ENCODE measurements at places on chromosomes 1 and 21.

- DNase-seq = no peak
Measured at GRCh38 chr1:202105571-202106339, 17.0 kb upstream of the GPR37L1 start.

DNA sequence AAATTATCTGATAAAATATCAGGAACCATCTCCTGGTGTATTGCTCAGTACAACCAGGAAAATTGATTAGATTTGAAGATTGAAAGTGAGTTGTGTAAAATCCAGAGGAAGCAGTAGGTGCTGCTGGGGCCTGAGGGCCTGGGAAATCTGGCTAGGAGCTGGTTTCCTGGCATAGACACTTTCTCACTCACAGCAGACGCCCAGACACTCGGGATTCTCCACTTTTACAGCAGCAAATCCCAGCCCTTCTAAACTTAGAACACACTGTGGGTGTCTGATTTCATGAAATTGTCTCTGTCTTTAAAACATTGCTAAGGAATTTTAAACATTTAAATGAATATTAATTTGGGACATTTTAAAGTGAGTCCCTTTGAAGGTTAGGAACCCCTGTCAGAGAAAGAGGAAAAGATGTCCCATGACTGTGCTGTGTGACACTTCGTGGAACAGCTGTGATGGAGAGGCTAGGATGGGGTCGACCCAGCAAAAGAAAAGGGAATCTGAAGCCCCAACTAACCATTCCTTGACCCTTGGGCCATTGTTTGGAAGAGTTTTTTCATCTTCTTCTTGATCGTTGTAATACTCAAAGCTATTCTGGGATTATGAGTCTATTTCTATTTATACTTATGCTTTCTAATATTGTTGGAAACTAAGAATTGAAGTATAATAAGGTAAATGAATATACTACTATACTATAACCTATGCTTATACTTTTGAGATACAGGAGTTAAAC, 49.0 kb upstream of the VAMP3 start:
- no peak for DNase-seq

- DNase-seq = no peak
Measured at GRCh38 chr1:204882479-204882878, 11.8 kb downstream of the NFASC start.

DNA sequence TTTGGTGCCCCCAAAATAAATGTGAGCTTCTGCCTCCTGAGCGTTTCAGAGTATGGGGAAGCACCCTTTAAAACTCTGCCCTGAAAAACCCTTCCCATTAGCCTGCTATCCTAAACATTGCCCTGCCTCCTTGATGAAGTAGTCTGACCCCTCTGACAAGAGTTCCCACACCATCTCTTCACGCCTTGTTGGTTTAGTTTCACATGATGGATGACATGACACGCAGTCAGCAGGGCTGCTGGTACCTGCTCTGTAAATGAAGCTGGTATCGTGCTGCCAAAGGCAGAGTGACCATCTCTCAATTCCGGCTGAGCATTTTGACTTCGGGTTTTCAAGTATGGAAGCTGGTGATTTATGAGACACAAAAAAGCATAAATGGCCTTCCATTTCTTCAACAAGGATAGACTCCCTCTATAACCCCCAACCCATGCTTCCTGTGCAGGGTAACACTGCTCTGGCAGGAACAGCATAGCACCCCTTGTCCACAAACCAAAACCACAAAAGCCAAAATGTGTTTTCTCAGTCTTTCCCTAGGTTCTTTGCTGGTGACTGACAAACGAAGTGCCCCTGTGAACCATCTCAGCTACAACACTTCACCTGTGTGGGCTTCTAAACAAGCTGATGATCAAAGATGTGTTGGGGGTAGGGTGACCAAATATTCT, 444.6 kb downstream of the NUF2 start:
- DNase-seq = no peak

DNA sequence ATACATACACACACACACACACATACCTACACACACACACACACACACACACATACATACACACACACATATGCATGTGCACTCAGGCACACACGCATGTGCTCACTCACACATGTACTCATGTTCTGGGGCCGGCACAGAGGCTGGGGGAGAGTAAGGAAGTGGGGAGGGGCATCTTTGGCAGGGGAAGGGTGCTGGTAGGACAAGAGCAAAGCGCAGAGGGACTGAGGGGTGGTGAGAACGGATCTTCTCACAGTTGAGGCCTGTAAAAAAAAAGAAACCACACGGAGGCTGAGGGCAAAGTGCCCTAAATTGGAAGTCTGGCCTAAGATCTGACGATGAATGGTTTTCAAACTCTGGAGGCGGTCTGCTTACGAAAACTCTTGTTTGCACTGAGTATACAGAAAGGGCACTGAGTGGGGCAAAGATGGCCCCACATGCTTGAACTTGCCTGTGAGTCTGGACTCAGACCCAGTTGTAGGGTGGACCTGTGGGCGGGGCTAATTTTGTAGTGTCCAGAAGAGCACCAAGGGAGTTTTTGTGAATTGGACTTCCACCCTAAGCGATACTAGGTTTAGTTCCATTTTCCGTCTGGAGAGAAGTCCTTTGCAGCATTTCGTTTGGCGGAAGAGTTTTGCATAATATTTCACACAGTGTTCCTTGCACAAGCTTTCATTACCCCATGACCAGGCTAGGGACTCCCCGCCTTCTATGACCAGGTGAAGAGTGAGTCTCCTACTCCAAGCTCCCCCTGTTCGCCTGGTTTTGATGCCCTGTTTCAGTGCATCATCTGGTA, 79.3 kb upstream of the LYST start:
- no peak for DNase-seq

- DNase-seq = no peak
Measured at GRCh38 chr1:67040405-67040804, 13.5 kb downstream of the SLC35D1 start.

DNA sequence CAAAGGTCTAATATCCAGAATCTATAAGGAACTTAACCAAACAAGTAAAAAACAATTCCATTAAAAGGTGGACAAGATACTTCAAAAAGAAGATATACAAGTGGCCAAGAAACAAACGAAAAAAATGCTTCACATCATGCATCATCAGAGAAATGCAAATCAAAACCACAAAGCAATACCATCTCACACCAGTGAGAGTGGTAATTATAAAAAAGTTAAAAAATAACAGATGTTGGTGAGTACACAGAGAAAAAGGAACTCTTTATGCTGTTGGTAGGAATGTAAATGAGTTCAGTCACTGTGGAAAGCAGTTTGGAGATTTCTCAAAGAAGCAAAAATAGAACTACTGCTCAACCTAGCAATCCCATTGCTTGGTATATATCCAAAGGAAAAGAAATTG, 218.6 kb downstream of the SLC44A5 start:
- DNase-seq = no peak
